OCI-LY7 (cell line): ENCODE measurements at places on chromosomes 1 and 21.

- no peak for DNase-seq
These were observed 52.1 kb downstream of the SYDE2 start for GRCh38 chr1:85148524-85149250.

- DNase-seq: no peak
These were observed 6.4 kb downstream of the LAMB3 start for GRCh38 chr1:209645574-209646452.

DNA sequence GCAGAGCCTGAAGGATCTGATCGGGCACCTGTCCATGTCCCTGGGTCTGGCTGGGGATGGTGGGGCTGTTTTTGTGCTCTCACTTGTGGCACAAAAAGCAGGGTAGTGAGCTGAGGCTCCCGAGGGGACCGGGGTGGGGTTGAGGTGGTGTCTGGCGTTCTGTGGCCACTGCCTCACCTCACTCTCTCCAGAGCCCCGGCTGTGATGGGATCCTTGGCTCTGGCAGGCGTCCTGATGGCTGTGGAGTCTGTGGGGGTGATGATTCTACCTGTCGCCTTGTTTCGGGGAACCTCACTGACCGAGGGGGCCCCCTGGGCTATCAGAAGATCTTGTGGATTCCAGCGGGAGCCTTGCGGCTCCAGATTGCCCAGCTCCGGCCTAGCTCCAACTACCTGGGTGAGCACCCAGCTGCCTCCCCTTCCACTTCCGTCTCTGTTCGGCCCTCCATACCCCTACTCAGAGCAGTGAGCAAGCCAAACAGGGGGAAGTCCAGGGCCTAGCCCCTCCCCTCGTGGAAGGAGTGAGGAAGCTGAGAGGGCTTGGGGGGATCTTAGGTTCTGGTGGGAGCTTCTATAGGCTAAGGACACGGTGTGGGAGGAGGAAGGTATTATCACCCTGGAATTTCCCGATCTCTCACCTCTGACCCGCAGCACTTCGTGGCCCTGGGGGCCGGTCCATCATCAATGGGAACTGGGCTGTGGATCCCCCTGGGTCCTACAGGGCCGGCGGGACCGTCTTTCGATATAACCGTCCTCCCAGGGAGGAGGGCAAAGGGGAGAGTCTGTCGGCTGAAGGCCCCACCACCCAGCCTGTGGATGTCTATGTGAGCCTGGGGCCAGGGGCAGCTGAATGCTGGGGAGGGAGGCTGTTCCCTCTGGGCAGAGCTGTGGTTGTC, 7.0 kb downstream of the ADAMTSL4 start:
- no peak for DNase-seq

- DNase-seq: no peak
These were observed 70.8 kb upstream of the COA6 start for GRCh38 chr1:234302354-234302962.

DNA sequence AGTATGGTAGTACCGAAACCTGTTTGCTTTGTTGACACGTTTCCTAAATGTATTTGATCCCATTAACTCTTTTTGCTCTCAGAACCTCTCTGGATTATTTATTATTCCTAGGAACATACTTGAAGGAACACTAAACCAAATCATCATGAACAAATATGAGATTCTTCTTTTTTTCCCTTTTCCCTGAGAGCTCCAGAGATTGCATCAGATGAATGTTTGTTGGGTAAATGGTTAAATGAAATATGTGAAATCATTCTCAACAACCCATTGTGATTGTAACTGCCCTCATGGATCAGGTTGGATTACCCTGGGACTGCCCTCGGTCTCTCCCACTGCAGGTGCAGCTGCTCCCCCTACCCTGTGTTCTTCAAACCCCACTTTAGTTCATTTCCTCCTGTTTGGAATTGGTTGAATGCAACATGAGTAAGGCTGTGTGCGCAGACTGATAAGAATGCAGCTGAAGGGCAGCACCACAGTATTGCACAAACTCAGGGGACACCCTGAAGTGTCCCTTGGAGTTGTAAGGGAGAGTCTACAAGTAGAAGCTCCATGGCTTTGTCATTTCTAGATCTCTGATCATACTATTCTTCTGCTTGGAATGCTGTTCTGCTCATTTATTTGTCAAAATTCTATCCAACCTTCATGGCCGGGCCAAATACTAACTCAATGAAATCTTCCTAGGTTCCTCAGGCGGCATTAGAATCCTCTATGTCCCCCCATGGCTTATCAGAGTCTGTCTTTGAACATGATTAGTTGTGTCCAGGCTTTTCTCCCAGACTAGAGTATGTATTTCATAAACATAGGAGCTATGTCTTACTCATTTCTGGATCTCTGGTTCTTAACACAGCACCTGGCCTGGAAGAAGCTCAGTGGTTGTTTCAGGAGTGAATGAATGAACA, 47.1 kb upstream of the NEK2 start:
- no peak for DNase-seq

GRCh38 chr1:48841461-48841860, 64.8 kb upstream of the BEND5 start:
- no peak for DNase-seq
